ENCODE measurements at places on chromosomes 1 and 21.

DNA sequence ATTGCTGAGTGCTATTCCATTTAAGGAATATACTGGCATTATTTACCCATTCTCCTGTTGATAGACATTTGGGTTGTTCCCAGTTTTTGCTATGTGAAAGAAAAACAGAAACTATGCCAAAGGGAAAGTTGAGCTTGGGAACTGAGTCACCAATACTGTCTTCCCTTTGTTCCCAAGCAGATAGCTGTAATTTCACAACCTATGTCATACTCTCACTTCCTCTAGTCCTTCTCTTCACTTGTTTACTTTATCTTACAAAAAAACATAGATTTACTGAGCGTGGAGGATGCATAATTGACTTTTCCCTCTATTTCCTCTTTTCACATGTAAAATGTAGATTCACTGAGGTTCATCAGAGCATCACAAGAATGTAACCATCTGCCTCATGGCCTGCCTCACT is 32.4 kb upstream of the PGBD5 start:
- no peak overlapping the region for H3K27ac ChIP-seq
- H3K4me1 ChIP-seq: no peaks in the 10 kb centered on the region
- no peak for DNase-seq
- no peak overlapping the region for H3K4me3 ChIP-seq

- DNase-seq: peak; percentile 1
- no peak overlapping the region for H3K27ac ChIP-seq
- H3K4me1 ChIP-seq: no peaks in the 10 kb centered on the region
- H3K4me3 ChIP-seq: no peak overlapping the region
- H3K27me3 ChIP-seq: peaks cover 2% of the 10 kb centered on the region
These were observed 410.2 kb downstream of the MATN1 start for GRCh38 chr1:30313176-30313575.

DNA sequence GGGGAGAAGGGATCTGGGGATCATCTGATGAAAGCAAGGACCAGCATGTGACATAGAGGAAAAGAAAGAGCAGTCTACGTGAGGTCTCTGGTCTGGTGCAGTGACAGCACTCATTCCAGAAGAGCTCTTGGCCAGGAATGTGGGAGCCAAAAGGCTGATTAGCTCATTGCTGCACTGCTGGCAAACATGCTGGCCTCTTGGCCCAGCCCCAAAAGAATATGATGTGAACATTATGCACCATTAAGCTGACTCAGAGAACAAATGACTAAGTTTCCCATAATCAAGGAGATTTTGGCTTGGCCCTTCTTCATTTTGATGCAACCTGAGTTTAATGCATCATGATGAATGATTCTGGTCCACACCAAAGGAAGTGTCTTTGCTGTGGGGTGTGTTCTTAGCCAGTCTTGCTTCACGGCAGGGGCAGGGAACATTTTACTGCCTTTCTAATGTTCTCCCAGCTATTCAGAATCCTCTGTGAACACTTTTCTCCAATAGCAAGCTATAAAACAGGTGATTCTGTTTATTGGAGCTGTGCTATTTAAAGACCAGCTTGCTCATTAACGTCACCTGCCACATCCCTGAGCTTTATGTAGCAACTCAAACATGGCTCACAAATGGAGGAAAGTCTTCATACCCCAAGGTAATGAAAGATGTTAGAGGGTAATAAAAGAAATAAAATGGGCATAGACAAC is 55.1 kb downstream of the PCBP3 start:
- H3K36me3 ChIP-seq: no peaks in the 10 kb centered on the region
- H3K4me3 ChIP-seq: no peak overlapping the region
- H3K27ac ChIP-seq: no peak overlapping the region
- DNase-seq: no peak
- no peaks in the 10 kb centered on the region for H3K4me1 ChIP-seq
- no peaks in the 10 kb centered on the region for H3K27me3 ChIP-seq

DNA sequence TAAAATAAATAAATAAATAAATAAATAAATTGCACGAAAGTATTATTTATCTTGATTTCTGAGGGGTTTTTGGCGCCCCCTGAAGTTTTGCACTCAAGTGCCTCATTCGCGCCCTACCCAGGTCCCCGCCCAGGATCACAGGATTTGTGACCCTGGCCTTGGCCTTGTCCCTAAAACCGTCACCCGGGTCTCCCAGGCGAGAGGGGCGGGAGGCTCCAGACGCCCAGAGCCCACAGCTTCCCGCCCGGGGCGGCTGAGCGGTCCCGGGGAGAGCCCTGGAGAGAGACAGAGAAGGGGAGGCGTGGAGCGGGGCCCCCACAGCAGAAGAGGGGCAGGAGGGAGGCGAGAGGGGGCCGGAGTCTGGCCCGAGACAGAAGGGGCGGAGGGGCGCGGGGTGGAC is 91.8 kb upstream of the CASZ1 start:
- H3K4me3 ChIP-seq: no peak overlapping the region
- DNase-seq: no peak

GRCh38 chr1:8667869-8668594 is 149.4 kb downstream of the RERE start:
- no peaks in the 10 kb centered on the region for H3K27me3 ChIP-seq
- peaks cover 19% of the 10 kb centered on the region for H3K4me1 ChIP-seq
- H3K36me3 ChIP-seq: no peaks in the 10 kb centered on the region
- H3K4me3 ChIP-seq: no peak overlapping the region

- H3K4me3 ChIP-seq: no peak overlapping the region
- no peaks in the 10 kb centered on the region for H3K4me1 ChIP-seq
- DNase-seq: no peak
- no peaks in the 10 kb centered on the region for H3K27me3 ChIP-seq
- H3K36me3 ChIP-seq: no peaks in the 10 kb centered on the region
- H3K27ac ChIP-seq: no peak overlapping the region
These were observed 353.3 kb downstream of the PBX1 start for GRCh38 chr1:164912290-164912689.

- H3K4me3 ChIP-seq: no peak overlapping the region
- peaks cover 13% of the 10 kb centered on the region for H3K4me1 ChIP-seq
- H3K27me3 ChIP-seq: peaks cover 20% of the 10 kb centered on the region
- no peaks in the 10 kb centered on the region for H3K36me3 ChIP-seq
These were observed 2.0 kb downstream of the PTPRF start for GRCh38 chr1:43532716-43533115.

DNA sequence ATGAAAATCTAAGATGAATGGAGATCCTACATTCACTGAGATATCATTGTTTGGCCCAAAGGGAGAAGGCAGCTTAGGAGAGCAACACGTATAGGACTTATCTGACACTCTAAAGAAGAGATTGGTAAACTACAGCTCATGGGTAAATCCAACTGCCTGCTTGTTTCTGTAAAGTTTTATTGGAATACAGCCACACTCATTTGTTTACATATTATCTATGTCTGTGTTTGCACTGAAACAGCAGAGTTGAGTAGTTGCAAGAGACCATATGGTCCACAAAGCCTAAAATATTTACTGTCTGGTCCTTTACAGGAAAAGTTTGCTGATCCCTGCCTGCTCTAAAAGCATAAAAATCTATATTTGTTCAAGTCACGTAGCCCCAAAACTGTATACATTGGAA is 14.3 kb upstream of the LRRC53 start:
- H3K4me3 ChIP-seq: no peak overlapping the region
- H3K4me1 ChIP-seq: no peaks in the 10 kb centered on the region
- no peak for DNase-seq
- no peaks in the 10 kb centered on the region for H3K27me3 ChIP-seq

DNA sequence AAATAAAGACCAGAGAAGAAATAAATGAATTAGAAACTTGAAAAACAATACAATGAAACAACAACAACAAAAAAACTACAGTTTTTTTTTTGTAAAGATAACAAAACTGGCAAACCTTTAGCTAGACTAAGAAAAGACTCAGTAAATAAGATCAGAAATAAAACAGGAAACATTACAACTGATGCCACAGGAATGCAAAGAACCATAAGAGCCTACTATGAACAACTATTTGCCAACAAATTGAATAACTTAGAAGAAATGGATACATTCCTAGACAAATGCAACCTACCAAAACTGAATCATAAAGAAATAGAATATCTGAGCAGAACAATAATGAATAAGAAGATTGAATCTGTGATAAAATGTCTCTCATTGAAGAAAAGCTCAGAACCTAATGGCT is 742.0 kb downstream of the ADGRL2 start:
- no peak overlapping the region for H3K4me3 ChIP-seq
- H3K36me3 ChIP-seq: no peaks in the 10 kb centered on the region
- no peaks in the 10 kb centered on the region for H3K27me3 ChIP-seq
- DNase-seq: no peak

GRCh38 chr1:193552274-193552673 is 365.9 kb upstream of the B3GALT2 start:
- no peaks in the 10 kb centered on the region for H3K36me3 ChIP-seq
- no peaks in the 10 kb centered on the region for H3K4me1 ChIP-seq
- DNase-seq: no peak
- H3K4me3 ChIP-seq: no peak overlapping the region
- no peaks in the 10 kb centered on the region for H3K27me3 ChIP-seq

DNA sequence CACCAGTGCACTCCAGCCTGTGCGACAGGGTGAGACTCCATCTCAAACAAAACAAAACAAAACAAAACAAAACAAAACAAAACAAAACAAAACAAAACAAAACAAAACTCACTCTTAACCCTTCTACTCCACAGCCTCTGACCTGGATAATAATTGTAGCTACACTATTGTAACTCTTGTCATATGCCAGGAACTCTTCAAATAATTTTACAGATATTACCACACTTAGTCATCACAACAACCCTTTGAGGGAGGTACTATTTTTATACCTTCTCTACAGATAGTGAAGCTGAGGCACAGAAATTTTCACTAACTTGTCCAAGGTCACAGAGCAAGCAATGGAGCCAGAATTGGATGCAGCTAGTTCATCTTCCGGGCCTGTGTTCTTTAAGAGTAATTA is 547.8 kb downstream of the ADGRL2 start:
- H3K36me3 ChIP-seq: no peaks in the 10 kb centered on the region
- no peaks in the 10 kb centered on the region for H3K27me3 ChIP-seq
- DNase-seq: no peak
- H3K4me1 ChIP-seq: no peaks in the 10 kb centered on the region
- no peak overlapping the region for H3K27ac ChIP-seq

DNA sequence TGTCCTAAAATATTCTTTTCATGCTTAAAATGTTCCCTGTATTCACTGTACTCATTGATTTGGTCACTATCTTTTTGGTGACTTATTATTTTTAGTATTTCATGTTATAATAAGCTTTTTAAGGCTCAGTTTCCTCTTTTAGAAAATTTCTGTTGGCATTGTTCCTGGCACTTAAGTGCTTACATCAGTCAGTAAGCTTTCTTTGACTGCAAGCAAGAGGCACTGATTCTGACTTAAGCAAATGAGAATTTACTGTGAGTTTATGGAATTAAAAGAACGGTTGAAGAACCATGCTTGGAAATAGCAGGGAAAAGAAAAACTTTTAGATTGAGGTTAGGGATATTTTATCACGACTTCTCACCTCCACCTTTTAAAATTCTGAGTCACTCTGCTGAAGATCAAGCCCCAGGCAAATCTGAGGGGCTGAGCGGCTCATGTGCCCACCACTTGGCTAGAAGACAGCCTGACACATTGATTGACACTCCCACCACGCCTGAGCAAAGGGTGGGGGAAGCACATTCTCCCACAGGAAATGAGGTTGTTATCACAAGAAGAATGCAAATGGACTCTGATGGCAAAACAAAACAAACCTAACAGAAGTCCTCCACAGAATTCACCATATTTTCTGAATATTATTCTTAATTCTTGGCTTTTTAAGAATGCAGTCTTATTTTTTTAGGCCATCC is 102.8 kb downstream of the KCTD3 start:
- H3K27me3 ChIP-seq: no peaks in the 10 kb centered on the region
- no peak overlapping the region for H3K27ac ChIP-seq
- H3K36me3 ChIP-seq: no peaks in the 10 kb centered on the region
- H3K4me3 ChIP-seq: no peak overlapping the region
- no peaks in the 10 kb centered on the region for H3K4me1 ChIP-seq

- no peak overlapping the region for H3K4me3 ChIP-seq
- no peak for DNase-seq
- peaks cover 3% of the 10 kb centered on the region for H3K36me3 ChIP-seq
- no peaks in the 10 kb centered on the region for H3K4me1 ChIP-seq
These were observed 448.7 kb downstream of the LTN1 start for GRCh38 chr21:28543975-28544374.

- H3K27ac ChIP-seq: no peak overlapping the region
- peaks cover 13% of the 10 kb centered on the region for H3K27me3 ChIP-seq
- peak overlapping the region; percentile 10 for H3K4me3 ChIP-seq
- peaks cover 46% of the 10 kb centered on the region for H3K4me1 ChIP-seq
- peak; percentile 76 for DNase-seq
These were observed 607 bp upstream of the LGR6 start for GRCh38 chr1:202192770-202193613.

GRCh38 chr1:180966744-180967536 is 54.2 kb downstream of the KIAA1614 start:
- no peak overlapping the region for H3K4me3 ChIP-seq
- DNase-seq: no peak
- no peaks in the 10 kb centered on the region for H3K4me1 ChIP-seq
- H3K27ac ChIP-seq: no peak overlapping the region
- H3K36me3 ChIP-seq: peaks cover 6% of the 10 kb centered on the region

- no peak overlapping the region for H3K4me3 ChIP-seq
- DNase-seq: no peak
- H3K27ac ChIP-seq: no peak overlapping the region
- H3K27me3 ChIP-seq: no peaks in the 10 kb centered on the region
- H3K36me3 ChIP-seq: no peaks in the 10 kb centered on the region
These were observed 661.5 kb upstream of the ADGRL4 start for GRCh38 chr1:79667848-79668696.

GRCh38 chr1:164779376-164779775 is 220.4 kb downstream of the PBX1 start:
- no peak for DNase-seq
- no peak overlapping the region for H3K4me3 ChIP-seq
- H3K4me1 ChIP-seq: peaks cover 24% of the 10 kb centered on the region
- H3K27ac ChIP-seq: no peak overlapping the region
- no peaks in the 10 kb centered on the region for H3K36me3 ChIP-seq
- peaks cover 36% of the 10 kb centered on the region for H3K27me3 ChIP-seq

DNA sequence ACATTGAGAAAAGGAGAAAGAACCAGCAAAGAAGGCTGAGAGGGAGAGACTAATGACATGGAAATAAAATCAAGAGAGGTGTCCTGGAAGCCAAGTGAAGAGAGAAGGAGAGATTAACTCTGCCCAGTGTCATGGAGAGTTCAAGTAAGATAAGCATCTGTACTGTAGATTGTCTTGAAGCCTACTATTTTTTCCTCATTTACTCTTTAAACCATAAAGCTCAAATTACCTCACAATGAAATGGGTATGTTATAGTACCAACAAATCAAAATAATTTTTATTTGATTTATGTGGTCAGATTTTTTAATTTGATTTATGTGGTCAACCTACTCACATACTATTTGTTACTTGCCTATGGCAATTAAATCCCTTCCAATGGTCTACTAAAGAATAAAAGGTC is 5.2 kb upstream of the PALMD start:
- no peaks in the 10 kb centered on the region for H3K4me1 ChIP-seq
- H3K27me3 ChIP-seq: peaks cover 2% of the 10 kb centered on the region
- H3K27ac ChIP-seq: no peak overlapping the region
- no peak for DNase-seq

GRCh38 chr1:86522240-86522639 is 24.6 kb upstream of the CLCA4 start:
- no peak overlapping the region for H3K27ac ChIP-seq
- no peaks in the 10 kb centered on the region for H3K27me3 ChIP-seq
- H3K4me1 ChIP-seq: no peaks in the 10 kb centered on the region
- H3K4me3 ChIP-seq: no peak overlapping the region

- no peaks in the 10 kb centered on the region for H3K4me1 ChIP-seq
- H3K27ac ChIP-seq: no peak overlapping the region
- H3K36me3 ChIP-seq: no peaks in the 10 kb centered on the region
- DNase-seq: no peak
- no peaks in the 10 kb centered on the region for H3K27me3 ChIP-seq
These were observed 620.2 kb downstream of the PLPP3 start for GRCh38 chr1:55959136-55959548.

GRCh38 chr1:221712198-221712684 is 29.6 kb downstream of the DUSP10 start:
- H3K27me3 ChIP-seq: no peaks in the 10 kb centered on the region
- H3K4me3 ChIP-seq: no peak overlapping the region

Measured in natural killer cell (primary cell).